NCI-H748 treated with DMSO at 0.1 percent for 48 hours (cell line): ENCODE measurements at places on chromosomes 7 and 10.

DNA sequence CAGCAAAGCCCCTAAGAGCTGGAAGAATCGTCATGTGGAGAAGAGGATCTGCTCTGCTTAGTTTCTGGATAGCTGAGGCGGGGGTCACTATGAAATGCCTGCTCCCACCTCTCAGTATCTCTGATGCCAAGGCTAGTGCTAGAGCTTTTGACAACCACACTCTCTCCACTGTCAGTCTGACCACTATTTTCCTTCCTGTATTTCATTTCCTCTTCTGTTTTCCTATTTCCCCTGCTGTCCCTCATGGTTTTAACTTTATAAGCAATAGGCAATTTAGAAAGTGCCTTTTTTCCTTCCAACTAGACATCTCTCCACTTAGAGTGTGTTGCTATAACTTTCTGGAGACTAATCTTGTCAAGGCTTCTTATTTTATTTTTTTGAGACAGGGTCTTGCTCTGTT, 23.6 kb downstream of the C7orf57 start:
- no peak for DNase-seq

- DNase-seq, result peak; percentile 63
These were observed 207.6 kb downstream of the AHR start for GRCh38 chr7:17506095-17506494.

DNA sequence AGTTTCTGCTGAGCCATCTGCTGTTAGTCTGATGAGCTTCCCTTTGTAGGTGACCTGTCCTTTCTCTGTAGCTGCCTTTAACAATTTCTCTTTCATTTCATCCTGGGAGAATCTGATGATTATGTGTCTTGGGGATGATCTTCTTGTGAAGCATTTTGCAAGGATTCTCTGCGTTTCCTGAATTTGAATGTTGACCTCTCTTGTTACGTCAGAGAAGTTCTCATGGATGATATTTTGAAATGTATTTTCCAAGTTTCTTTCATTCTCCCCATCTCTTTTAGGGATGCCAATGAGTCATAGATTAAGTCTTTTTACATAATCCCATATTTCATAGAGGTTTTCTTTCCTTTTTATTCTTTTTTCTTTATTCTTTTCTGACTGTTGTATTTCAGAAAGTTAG, 184.2 kb upstream of the BET1 start:
- DNase-seq, result no peak

DNA sequence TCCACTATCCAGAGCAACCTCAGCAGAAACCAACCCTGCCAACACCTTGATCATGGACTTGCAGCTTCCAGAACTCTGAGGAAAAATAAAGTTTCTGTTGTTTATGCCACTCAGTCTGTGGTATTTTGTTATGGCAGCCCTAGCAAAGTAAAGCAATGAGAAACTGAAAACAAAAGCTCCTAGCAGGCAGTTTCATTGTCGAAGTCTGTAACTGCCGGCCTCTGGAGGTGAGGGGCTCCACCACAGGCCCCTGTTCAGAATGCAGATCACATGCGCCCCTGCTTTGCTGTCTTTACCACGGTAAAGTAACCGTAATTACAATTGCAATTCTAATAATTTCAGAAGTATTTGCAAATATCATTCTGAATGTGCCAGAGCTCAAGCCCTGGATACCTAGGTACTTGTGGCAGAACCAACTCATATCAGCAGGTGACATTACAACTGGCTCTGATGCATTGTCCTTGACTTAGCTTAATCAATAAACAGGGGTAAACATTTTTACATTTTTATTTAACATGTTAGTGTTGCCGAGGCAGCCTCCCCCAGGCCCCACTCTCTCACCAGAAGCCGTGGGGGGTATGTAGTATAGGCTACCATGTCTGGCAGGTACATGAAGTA, 193.2 kb downstream of the ELMO1 start:
- no peak for DNase-seq

- no peak for DNase-seq
These were observed 68.9 kb downstream of the DYNC1I1 start for GRCh38 chr7:95840953-95841950.

DNA sequence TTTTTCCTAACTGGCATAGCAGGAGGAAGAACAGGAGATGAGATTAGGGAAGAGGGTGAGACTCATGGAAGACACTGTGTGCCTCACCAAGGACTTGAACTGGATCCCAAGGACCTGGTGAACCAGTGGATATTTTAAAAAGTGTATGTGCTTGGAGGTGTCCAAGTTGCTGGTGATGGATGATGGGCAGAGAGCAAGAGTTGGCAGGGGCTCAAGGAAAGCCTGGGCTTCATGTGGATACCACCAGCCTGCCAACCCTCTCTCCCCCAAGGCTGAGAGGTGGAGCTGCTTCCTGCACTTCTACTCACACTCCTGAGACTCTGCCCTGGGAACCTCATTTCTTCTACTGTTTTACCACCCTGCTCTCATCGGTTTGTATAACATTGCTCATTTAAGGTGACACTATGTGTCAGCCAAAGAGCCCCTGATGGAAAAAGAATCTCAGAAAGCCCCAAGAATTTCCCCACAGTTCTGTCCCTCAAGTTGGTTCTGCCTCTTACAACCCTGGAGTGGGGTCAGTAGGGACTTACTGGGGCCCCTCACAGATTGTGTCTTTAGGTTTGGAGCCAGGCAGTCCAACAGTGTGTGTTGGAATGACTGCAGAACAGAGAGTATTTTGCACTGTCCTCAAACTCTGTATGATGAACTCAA, 56.2 kb upstream of the PDCD4 start:
- no peak for DNase-seq

DNA sequence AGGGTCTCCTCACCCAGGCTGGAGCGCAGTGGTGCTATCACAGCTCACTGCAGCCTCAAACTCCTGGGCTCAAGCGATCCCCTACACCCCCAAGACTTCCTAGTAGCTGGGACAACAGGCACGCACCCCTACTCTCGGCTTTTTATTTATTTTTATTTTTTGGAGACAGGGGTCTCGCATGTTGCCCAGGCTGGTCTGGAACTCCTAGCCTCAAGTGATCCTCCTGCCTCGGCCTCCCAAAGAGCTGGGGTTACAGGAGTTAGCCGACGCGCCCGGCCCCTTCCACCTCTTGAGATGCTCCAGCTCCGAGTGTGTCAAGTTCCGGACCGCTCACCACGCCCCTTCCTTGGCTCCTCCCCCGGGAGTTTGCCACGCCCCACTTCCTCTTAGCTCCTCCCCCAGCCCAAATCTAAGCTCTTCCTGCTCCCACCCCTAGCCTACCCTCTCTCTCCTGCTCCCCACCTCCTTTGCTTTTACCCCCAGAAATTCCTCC, 6.3 kb downstream of the NAT16 start:
- DNase-seq, result no peak

DNA sequence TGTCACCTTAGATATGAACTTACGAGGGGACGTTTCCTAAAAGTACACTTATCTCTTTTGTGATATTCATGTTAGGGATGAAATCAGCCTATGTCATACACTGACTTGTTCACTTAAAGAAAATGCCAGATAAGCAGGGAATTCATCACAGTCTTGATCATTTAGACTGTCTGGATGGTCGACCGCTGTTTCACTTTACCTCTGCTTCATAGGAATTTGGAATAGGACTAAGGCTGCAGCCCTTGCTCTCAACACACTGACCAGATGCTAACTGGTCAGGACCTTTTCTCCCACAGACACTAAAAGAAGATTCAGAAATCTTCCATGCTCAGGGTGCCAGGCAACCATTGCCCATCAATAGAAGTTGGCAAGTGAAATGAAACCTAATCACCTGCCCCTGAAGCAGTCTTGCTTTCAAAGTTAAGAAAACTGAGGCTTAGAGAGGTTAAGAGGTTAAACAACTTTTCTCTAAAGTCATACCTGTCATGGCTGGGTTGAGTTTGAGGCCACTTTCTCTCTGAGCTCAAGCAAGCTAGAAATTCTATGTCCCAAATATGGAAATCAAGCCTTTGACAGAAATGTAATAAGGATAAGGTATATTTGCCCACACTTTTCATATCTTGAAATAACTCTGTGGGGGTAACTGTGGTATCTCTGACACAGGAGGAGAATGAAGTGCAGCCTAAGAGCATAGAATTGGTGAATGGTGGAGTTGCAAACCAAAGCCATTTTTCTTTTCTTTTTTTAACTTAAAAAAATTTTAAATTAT, 77.1 kb downstream of the MAP3K8 start:
- no peak for DNase-seq

GRCh38 chr10:130300608-130301020, 164.4 kb downstream of the GLRX3 start:
- DNase-seq, result no peak

- DNase-seq, result no peak
These were observed 10.1 kb downstream of the ITGB8 start for GRCh38 chr7:20340839-20341238.

DNA sequence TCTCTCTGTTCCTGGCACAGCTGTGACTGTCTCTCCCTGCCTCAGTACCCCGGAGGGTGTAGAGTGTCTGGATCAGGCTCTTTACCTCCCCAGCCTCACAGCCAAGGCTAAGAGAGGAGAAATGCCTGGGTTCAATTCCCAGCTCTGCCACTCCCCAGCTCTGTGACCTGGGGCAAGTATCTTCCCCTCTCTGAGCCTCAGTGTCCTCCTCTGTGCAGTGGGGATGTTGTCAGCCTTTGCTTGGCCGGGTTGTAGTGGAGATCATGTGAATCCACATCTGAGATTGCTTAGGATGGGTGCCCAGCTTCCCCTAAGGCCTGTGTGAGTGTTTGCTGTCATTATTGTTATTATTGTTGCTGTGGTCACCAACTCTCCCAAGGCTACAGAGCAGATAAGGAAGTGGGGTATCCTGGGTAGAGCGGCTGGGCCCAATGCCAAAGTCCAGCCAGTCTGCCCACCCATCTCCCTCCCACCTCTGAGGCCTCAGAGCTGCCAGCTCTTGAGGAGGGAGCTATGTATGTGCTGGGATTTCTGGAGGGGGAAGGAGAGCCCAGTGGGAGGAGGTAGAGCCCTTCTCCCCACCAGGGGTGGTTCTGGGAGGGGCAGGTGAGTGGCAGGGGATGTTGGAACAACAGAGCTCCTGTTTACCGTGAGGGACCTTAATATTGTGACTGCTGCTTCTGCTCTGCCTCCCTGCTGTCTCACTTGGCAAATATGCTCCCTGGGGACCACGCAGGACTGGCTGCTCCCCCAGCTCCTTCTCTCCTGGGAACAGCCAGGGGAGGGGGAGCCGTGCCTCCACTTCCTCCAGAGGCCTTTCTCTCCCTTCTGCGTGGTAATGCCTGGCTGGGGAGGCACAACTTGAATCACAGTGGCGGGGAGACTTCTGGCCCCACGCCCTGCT, 170.5 kb downstream of the RPS24 start:
- DNase-seq, result no peak

DNA sequence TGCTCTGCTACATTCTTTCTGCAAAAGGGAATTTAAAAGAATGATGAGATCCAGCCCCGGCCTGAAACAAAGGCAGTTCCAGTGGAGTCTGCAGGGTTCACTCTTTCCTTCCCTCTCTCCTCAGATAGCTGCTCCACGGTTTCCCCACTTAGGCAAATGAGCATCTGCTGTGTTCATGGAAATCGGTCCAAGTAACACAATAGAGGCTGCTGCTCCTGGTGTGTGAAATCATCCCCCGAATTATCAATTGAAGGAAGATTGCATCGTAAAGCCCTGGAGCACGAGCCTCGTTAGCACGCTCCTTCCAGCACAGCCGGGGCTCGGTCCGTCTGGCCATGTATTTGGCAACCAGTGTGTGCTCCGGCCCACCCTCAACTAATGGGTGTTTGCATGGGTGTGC, 108.3 kb upstream of the DPP6 start:
- no peak for DNase-seq

DNA sequence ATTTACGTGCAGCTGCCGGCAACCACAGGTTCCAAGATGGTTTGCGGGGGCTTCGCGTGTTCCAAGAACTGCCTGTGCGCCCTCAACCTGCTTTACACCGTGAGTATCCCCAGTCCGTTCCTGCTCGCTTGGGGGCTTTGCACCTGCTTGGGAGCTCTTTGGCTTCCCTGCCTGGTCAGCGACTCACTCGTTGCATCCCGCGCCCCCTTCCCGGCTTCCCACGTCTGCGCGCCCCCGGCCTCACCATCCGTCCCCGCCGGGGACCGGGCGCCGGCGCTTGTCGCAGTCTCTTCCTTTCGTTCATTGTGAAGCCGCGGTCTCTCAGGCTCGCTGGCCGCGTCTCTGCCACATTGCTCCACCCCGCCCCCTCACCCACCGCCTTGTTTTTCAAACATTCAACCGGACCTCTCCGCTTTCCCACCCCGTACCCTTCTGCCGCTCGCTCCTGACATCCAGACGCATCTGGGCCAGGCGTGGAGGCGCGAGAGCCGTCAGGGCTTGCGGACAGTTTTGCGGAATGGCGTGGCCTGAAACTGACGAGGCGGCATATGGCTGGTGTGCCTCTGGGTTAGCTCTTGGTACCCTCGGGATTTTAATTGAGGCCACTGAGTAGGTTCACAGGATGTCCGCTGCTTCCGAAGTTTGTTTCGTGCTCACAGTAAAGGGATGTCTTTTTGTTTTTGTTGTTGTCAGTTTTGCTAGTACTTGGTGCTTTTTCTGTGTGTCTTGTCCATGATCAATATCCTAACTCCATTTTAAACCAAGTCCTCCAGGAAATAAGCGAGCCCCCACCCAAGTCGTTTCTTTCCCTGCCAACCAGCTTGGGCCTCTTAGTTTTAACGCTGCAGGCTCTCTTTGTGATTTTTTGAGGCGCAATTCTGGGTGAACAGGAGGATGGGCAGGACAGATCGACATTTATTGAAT, 639 bp downstream of the TSPAN13 start:
- peak; percentile 47 for DNase-seq

DNA sequence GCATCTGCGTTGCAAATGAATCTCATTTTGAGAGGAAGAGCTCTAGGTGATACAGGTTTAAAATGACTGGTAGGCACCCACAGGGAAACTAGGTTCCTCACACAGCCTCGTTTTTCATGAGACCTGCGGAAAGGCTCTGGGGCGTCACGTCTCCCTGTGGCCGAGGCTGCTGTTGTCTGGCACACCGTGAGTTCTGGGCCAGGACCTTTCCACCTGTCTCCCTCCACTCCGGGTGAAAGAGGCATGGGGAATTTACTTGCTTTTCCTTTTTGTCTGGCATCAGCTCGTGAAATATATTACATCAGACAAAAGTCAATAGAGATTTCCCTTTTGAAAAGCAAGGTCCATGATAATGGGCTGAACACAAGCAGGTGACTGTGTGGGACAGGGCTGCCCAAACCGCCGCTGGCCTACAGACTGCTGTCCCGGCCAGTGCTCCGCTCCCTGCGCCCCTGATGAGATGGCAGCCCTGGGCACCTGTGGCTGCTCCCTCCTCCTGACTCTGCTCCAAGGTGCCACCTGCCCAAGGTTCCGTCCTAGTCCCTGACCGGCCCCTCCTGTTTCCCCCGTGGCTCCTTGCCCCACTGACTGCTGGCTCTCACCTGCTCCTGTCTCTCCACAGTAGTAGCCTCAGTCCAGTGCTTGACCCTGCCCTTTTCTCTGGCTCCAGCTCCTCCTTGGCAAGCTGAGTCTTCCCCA, 109.6 kb downstream of the NKX6-2 start:
- DNase-seq, result no peak

GRCh38 chr10:12638103-12638502, 288.8 kb downstream of the CAMK1D start:
- DNase-seq, result peak; percentile 87

- DNase-seq, result no peak
These were observed 30.0 kb downstream of the STK17A start for GRCh38 chr7:43612599-43613589.
